ENCODE measurements at places on chromosomes 16 and 17.

DNA sequence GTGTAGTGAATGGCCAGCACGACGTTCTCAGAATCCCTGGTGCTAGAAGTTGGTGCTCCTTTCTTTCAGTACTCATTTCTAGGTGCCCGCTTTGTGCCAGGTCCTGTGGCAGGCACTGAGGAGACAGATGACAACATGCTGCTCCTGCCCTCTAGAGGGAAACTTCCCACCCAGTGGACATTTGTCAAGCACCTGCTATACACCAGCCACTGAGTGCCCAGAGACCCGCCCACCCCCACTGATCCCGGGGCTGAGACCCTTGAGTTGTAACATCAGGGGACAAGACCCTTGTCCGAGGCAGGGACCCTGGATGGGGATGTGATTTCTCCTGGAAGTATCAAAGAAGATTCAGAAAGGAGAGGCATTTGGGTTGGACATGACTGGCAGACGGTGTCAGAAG is 25.1 kb downstream of the UNC13D start:
- DNase-seq, result no peak

DNA sequence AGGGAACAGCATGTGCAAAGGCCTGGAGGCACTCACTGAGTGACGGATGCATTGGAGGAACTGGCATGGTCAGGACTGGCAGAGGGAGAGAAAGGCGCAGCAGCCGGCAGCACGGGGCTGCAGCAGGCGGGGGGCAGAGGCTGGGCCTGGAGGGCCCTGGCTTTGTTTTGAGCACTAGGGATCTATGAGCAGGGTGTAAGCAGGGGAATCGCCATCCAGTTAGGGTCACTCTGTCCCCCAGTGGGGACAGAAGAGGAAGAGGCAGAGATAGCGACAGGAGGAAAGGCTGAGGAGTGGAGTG is 14.2 kb downstream of the HSD11B2 start:
- DNase-seq, result no peak

- no peak for DNase-seq
Measured at GRCh38 chr16:73000020-73000906, 47.7 kb downstream of the ZFHX3 start.

- peak; percentile 58 for DNase-seq
Measured at GRCh38 chr17:66540131-66540781, 237.8 kb downstream of the PRKCA start.

DNA sequence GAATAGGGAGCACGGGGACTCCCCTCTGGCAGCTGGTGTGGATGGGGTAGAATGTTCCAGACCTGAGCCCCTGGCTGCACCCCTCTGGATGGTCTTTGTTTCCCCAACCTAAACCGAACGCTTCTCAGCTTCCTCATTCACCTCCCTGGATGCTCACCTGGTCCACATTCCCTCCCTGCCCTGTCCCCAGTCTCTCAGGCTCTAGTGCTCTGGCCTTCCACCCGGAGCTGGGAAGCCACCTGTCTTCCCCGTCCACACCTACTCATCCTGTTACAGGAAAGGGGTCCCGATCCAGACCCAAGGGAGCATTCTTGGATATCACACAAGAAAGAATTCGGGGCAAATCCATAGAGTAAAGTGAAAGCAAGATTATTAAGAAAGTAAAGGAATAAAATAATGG is 73.5 kb downstream of the CYLD start:
- DNase-seq, result no peak

DNA sequence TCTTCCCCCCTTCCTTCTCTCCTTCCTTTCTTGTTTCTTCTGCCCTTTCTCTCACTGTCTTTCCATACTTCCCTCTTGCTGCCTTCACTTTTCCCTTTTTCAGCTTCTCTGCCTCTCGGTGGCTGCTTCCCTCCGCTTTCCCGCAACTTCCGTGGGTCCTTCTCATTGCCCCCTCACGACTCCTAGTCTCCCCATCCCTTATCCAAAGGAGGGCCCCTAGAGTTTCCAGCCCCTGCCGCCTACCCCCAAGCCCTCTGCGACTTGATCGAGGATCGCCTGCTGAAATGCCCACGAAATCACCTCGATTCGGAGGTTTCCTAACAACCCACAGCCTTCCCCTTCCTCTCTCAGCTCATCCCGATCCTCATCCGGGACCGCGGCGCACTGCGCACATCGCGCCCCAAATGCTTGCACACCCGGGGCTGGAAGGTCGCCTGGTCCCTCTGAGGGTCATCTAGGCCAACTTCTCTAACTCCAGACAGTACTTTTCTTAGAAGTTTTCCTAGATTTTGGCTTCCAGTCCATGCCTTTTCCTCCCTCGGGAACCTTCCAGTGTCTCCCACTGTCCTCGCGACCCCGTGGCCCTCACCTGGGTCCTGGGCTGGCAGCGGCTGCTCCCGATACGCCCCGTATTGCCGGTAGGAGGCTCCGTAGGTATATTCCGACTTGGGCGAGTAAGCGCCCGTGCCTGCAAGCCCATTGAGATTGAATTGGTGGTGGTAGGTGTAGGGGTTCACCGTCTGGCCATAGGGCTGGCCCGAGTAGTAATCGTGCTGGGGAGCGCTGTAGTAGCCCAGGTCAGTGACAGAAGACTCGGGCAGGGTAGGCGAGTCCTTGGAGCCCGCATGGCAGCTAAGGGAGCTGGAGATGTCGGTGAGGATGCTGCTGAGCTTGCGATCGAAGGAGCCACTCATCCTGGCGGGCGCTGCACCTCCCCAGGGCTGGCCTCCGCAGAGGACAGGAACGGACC is 654 bp downstream of the DLX3 start:
- DNase-seq, result no peak

DNA sequence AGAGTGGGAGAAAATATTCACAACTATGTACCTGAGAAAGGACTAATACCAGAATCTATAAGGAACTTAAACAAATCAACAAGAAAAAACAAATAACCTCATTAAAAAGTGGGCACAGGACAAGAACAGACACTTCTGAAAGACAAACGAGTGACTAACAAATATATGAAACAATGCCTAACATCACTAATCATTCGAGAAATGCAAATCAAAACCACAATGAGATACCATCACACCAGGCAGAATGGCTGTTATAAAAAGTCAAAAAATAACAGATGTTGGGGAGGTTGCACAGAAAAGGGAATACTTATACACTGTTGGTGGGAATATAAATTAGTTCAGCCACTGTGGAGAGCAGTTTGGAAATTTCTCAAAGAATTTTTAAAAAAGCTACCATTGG is 83.5 kb upstream of the WSCD1 start:
- DNase-seq, result no peak

- DNase-seq, result no peak
Measured at GRCh38 chr17:41595585-41595984, 8.9 kb upstream of the KRT14 start.

- DNase-seq, result no peak
Measured at GRCh38 chr16:21302898-21303528, 24.9 kb upstream of the CRYM start.

DNA sequence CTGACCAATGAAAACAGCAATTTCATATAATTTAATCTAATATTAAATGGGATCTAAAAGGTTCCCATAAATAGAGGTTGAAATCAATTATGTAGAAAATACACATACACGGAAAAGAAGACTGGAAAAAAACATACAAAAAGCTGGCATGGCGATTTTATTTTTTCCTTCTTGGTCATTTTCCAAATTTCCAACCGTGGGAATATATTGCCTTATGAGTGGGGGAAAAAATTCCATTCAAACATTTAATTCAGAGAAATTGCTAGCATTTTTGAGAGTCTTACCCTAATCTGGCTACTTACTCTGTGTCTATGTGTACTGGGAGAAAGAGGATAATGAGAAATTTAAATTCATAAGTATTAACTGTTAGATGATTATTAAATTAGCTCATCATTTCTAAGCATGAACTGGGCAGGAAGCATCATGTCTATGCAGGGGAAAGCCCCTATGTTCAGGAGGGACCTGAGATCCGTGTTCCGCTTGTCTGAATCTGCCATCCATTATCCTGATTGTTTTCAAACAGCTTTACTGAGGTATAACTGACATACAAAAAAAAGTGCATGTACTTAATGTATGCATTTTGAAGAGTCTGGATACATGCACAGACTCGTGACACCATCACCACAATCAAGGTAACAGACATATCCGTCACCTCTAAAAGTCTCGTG is 145.2 kb downstream of the XYLT1 start:
- no peak for DNase-seq

DNA sequence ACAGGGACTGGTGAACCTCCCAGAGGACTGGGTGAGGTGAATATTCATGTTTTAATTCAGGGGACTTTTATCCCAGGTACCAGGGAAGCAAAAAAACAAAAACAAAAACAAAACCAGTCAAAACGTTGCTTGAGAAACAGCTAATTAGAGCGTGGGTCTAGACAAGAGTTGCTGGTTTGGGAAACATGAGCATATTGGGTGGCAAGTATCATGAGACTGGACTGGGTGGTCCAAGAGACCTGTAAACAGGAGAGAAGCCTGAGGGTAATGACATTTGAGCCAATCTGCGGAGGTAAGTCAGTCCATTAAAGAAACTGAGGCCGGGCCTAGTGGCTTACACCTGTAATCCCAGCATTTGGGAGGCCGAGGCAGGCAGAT is 11.5 kb upstream of the BPTF start:
- no peak for DNase-seq

DNA sequence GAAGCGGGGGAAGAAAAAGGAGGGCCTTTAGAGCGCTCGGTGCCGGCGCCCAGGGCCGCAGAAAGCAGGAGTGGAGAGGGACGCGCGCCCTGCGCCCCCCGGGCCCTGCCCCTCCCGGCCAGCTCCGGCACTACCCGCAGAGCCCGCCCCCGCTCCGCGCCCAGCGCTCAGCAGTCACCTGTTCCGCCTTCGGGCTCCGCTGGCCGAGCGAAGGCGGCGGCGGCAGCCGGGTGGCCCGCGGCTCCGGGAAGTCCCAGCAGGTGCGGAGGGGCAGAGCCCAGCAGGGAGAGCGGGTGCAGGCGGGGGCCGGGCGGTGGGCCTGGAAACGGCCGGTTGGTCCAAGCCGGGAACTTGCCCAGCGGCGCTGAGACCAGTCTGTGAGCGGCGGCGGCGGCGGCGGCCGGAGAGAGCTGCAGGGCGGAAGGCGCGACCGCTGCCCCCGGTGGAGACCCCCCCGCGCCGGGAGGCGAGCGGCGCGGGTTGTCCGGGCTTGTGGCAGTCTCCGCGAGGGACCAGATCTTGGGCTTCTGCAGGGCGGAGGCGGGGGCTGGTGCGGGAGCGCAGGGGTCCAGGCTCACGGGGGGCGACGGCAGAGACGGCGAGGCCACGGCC is 2.2 kb downstream of the IRX3 start:
- DNase-seq, result peak; percentile 9

DNA sequence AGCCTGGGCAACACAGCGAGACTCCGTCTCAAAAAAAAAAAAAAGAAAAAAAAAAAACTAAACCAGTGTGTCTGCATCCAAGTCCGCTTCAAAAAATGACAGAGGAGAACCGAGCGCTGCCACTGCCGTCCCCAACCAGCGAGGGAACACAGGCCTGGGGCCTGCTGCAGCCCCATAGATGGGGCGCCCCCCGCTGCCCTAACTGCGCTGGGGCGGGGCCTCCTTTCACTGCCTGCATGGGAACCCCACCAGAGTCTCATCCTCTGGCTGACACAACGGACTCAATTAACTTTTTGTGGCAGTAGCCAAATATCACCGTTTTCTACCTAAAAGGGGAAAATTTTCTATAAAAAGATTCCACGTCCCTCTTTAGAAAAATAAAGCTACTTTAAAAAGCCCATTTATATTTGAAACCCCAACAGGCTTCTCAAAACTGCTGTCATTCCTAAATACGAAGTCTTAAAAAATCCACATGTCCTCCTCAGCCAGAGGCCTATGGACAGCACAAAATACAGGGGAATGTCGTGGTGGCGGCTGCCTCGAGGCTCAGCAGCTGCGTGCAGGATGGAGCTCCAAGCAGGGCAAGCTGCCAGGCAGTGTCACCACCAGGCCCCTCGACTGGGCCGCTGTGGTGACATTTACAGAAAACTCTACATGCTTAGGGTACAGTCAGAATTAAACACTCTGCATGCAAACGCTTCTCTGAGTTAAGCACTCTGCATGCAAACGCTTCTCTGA is 30.3 kb downstream of the KLHDC4 start:
- no peak for DNase-seq

DNA sequence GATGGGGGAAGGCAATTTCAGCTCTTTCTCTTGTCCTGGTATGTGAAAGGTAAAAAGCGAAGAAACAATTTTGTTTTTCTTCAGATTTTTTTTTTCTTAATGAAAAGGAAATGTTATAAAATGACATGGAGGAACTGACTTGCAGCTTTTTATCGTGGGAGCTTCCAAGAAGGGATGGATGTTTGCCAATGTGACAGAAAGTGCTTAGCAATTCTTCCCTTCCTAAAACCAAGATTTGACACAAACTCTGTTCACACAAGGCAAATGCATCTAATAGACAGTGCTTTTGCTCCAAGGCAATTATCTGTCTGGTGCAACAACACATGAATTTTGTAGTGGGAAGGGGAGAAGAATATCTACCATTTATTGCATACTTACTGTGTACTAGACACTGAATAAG is 988.5 kb downstream of the CDH11 start:
- DNase-seq, result no peak

DNA sequence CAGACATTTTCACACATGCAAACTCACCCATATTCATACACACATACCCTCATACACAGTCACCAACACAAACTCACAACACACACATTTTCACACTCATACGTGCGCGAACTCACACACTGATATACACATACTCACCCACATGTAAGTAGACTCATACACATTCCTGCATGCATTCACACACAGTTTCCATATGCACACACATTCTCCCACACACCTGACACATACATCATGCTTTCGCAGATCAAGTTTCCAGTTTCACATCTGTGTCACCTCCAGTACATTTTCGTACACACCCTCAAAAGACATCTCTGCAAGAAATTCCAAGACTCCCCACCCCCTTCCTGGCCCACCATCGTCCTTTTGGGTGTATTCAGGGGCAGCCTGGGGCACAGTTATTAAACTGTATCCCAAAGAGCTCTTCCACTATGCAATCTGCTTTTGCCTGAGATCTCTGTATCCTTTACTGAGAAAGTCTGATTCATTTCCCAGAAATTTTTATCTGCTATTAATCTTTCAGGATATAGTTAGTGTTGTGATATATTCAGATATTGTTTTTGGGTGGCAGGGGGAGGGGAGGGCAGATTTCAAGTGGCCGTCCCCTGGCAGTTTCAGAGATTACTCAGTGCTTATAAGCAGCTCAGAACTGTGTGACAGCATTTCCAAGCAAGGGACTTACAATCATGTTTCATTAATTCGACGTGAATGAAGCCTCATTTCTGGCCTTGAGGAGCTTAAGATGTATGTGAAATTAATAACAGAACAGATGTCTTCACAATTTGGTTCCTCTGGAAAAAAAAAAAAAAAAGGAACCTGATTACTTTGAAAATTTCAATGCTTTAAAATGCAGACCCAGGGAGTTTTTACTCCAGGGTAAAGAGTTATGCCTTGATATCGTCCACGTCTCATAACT is 35.3 kb upstream of the MMP2 start:
- DNase-seq, result no peak

GRCh38 chr16:87003414-87003755 is 313.8 kb downstream of the C16orf95 start:
- DNase-seq, result no peak

- DNase-seq, result no peak
Measured at GRCh38 chr17:15388356-15389041, 47.1 kb upstream of the TEKT3 start.

Measured in dermis blood vessel endothelial cell (primary cell).